Activated T-cell treated with anti-CD3 and anti-CD28 coated beads for 48 hours (primary cell): ENCODE measurements at places on chromosomes 2 and 18.

DNA sequence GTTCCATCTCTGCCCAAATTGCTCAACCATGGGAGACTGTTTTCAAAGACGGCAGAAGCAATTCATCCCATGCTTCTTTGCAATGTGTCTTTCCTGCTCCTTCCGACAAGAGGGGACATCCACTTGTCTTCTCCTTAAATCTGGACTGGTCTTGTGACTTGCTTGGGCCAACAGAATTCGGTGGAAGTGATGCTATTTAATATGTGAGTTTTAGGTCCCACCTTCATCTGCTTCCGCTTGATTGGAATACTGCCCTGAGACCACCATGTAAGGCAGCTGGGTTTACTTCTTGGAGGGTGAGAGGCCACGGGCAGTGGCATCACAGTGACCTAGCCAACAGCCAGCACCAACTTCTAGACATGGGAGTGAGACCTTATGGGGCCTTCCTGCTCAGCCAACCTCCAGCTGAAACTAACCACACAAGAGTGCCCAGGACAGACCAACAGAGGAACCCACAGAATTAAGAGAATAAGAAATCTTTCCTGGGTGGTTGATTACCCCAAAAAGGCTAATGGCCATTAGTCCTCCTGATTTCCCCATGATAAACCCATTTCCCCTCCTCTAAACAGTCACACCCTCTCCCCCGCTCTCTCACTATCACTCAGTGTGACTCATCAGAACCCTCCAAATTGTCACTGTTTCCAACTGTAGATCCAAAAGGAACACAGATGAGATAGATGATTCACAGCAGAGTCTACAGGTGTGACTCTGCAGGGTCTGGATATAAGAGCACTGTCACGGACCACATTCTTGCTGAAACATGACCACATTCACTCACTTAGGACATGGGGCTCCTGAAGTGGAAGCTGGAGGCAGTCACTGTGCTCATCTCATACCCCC, 16.2 kb upstream of the RHOB start:
- DNase-seq: peak; percentile 15

GRCh38 chr2:60882971-60883753, 1.8 kb downstream of the REL start:
- no peak for DNase-seq

- no peak for DNase-seq
Observed at GRCh38 chr2:229071292-229071976, 199.7 kb downstream of the PID1 start.

GRCh38 chr18:50720325-50720674, 99.5 kb downstream of the MRO start:
- no peak for DNase-seq

DNA sequence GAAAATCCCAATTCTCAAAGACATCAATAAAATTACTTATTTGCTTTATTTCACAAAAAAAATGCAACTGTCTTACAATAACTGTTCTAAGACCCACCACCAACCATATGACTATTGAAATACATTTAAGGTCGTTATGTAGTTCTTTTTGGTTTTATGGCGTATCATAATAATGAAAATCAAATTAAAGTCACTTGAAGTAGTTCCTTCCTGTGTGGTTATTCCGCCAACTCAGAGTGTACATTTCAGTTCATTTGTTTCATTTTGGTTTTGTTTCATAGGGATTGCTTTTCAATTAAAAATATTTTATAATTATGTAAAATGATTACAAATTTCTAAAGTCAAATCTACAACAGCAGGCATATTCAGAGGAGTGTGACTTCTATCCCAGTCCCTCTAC, 45.9 kb upstream of the AAK1 start:
- DNase-seq: no peak

DNA sequence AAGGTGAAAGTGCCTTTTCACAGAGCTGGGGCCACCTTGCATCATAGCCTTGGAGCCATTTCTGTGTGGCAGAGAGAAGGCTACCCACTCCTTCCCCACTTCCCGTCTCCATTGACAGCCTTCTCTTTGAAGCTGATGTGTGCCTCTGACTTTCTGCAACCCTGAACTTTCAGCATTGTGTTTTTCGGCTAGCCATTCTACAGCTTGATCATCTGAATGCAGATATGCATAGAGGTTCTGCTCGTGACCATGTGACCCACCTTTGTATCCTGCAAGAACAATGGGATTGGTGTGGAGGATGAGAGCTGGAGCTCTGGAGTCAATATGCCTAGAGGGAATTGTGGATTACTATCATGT, 69.1 kb upstream of the KCNE4 start:
- no peak for DNase-seq

GRCh38 chr18:31244771-31245394, 73.1 kb upstream of the DSG1 start:
- no peak for DNase-seq

- DNase-seq: no peak
Observed at GRCh38 chr2:55441280-55441892, 21.7 kb upstream of the CCDC88A start.

DNA sequence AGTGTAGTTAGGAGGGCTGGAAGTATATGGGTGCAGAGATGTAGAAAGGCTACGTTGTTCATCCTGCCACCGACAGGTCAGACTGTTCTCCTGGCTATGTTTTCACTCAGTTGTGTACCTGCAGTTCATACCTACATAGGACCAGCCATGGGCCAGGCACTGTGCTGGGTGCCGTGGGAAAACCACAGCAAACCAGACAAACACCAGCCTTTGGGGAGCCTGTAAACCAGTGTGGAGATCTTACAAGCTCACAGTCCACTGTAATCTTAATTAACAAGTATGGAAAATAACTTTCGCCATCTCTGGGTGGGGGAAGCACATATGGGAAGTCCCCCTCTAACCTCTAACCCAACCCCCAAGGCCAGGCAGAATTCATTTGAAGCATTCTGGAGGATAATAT, 12.7 kb downstream of the NCK2 start:
- no peak for DNase-seq

DNA sequence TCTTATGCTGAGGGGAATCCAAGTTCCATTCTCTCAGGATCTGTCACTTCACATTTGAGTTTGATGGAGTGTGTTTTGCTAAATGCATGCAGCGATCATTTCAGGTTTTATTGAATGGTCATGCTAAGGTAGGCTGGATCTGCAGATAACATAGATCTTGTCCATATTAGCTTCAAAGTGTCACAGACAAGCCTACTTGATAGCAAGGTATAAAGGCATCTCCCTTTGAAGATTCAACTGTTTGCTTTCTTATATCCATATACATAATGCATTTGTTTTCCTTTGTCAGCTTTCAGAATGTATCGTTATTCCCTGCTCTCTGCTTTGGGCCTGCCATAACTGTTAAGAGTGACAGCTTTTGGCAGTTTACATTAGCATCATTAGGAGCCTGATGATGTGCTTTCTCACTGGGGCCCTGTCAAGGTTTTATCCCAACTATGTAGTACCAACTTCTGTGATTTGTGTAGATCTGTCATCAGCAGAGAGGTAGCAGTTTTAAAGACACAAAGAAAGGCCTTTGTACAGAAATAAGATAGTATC, 604.3 kb upstream of the CDH7 start:
- DNase-seq: no peak

GRCh38 chr18:75697493-75697892, 270.0 kb upstream of the SMIM21 start:
- DNase-seq: no peak

- DNase-seq: no peak
Observed at GRCh38 chr2:111941531-111941930, 43.1 kb downstream of the MERTK start.

DNA sequence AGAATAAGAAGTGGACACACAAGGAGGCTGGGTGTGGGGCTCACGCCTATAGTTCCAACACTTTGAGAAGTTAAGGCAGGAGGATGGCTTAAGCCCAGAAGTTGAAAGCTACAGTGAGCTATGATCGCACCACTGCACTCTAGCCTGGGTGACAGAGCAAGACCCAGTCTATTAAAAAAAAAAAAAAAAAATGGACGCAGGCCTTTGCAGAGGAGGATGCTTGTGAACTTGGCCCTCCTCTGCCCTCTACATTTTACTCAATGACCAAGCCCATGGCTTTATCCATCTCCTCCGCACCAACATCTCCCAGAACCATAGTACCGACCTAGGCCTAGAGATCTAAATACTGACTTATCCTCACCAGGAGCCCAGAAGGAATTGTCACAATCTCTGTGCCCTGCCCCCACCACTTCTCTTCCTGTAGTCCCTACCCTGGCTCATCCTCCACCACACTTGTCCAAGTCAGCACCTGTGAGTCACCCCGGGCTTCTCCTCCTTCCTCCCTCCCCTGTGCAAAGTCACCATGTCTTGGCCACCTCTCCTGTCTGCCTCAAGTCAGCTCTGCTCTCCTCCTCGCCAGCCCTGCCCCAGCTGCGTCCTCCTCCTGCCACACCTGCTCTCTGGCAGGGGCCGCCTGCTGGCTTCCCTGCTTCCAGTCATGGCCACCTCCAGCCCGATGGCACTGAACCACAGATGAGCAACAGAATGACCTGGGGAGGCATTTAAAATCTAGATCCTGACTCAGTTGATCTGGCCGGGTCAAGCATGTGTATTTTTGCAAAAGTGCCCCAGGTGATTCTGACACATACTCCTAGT, 35.8 kb upstream of the ASPRV1 start:
- peak; percentile 18 for DNase-seq

DNA sequence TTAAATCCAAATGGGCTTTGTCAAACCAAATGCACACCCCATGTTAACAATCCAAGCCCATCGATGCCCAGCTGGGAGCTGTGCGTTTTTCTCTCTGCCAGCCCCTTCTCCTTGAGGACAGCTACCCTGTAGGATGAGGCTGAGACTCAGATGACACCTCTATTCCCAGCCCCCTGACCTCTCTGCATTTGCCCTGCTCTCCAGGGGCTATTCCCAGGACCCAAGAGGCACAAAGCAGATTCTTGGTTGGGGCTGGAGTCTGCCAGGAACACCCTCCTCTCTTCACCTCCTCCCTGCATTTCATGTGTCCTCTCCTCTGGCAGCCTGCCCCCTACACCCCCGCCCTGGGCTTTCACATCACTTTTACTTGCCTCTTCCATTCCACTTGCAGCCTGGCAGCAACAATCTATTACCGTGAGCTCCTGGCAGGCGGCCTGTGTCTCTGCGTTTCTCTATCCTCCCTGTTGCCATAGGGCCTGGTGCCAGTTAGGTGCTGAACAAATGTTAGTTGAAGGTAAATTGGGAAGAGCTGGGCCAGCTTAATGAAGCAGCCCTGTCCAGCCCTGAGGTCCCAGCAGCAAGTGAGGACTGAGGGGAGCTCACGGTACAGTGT, 51.8 kb downstream of the ADD2 start:
- DNase-seq: no peak

DNA sequence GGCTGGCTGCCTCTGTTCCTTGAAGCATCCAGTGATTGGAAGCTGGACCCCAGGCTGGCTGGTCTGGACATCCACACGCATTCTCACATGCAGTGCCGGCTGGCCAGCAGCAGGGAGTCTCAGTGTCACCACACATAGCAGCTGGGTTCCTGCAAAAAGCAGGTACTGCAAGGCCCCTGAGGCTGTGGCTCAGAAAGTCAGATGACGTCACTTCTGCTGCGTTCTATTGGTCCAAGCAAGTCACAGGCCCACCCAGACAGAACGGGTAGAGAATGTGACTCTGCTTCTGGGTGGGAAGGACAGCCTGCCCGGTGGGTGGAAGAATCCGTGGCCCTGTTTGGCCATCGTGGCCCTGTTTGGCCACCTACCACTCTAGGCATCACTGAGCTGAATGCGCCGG, 51.3 kb upstream of the SPP2 start:
- DNase-seq: no peak

DNA sequence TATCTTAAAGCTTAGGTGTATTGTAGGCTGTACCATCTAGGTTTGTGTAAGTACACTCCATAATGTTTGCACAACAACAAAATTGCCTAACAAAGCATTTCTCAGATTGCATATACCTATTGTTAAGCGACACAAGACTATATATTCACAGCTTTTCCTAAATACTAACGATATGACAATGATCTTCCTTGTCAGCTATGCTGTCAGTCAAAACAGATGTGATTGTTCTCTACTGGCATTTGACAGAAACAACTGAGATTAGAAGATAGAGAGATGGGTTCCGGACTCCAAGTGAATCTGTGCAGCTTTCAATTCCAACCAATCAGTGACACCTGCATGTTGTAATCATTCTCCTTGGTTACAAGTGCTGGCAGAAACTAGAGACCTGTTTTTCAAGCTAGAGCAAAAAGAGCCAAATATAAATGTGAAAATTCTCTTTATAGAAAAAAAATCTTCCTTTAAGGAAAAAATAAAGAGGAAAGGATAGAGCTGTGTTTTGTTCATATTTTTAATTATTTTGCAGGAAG, 1232.3 kb upstream of the SLC39A10 start:
- DNase-seq: no peak

DNA sequence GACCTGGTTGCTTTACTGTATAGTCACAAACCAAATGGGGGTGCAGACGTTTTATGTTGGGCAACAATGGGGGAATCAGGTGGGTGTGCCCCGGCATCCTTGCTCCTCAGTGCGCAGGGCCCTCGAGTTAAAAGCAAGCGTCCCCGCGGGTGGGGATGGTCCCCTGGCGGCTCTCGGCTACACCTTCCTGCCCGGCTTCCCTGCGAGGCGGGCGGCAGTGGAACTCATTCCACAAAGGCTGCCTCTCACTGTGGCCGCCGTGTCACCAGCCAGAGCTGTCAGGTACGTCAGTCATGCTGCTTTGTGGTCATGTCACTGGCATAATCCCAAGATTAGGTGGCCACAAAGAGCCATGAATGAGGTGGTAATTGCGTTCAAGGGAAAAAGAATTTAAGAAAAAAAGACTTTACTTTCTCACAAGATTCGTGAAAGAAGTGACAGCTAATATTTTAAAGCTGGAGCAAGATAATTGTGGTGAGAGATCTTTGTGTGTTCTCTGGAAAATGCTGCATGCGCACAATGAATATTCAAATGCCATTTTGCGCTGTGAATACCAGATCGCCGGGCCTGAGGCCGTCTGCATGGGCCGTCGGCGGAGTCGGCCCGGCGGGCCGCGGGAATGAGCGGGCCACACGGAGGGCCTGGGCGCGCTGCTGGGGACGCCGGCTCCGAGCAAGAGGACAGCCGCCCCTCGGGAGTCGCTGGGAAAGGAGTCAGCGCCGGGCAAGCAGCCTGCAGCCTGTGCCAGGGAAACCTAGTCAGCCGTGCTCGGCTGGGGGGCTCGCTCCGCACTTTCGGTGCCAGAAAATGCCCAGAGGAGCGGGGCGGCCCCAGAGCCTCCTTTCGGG, 82.3 kb upstream of the LDLRAD4 start:
- DNase-seq: peak; percentile 59
